ENCODE measurements at places on chromosomes 5 and 9.

- no peak for DNase-seq
These were observed 67.8 kb upstream of the SLC1A1 start for GRCh38 chr9:4422495-4422894.

- no peak for DNase-seq
These were observed 18.5 kb downstream of the OLFM1 start for GRCh38 chr9:135105938-135106491.

DNA sequence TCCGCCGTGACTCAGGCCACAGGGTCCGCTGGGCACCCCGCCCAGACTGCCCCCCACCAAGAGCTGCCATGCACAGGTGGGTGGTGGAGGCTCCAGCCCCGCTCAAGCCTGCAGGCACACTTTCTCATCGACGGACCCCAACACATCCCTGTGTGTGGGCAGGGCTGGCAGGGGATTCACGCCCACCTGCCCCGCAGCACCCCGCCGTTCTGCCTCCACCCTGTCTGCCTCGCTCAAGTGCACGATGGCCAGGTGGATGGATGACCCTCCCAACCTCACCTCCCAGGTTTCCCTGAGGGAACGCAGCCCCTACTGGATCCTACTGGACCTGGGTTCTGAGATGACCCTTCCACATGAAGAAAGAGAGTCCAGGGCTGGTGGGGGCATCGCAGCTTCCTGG, 26.1 kb upstream of the FCN1 start:
- no peak for DNase-seq

- DNase-seq: peak; percentile 70
These were observed 211.9 kb upstream of the TRIM32 start for GRCh38 chr9:116475201-116475600.

GRCh38 chr5:129063483-129064113, 31.0 kb upstream of the ISOC1 start:
- no peak for DNase-seq

DNA sequence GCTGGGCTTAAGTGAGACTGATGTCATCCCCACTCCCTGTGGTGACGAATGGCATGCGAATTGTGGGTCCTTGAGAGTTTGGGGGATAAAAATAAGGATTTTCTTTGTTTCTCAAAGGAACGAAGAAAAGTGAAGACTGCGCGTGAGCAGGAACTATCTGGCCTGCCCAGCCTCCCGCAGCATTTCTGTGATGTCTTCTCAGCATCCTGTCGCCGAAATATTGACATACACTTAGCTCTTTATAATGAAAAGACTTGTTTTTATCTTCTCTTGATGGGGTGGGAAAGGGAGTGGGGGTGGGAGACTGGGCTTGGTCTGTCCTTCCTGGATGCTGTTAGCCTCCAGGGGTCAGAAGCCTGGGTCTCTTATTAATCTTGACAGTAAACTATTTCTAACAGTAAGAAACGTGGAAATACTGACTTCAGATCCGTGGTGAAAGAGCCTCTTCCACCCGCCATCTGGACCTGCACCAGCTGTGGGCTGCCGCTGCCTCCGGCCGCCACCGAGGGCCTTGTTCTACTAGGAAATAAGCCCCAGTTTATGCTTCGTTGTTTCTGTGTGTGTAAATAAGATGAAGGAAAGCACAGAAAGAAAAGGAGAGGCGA, 239.6 kb downstream of the FANCC start:
- peak; percentile 38 for DNase-seq

- no peak for DNase-seq
These were observed 259.1 kb downstream of the SH3GL2 start for GRCh38 chr9:17837965-17838364.

DNA sequence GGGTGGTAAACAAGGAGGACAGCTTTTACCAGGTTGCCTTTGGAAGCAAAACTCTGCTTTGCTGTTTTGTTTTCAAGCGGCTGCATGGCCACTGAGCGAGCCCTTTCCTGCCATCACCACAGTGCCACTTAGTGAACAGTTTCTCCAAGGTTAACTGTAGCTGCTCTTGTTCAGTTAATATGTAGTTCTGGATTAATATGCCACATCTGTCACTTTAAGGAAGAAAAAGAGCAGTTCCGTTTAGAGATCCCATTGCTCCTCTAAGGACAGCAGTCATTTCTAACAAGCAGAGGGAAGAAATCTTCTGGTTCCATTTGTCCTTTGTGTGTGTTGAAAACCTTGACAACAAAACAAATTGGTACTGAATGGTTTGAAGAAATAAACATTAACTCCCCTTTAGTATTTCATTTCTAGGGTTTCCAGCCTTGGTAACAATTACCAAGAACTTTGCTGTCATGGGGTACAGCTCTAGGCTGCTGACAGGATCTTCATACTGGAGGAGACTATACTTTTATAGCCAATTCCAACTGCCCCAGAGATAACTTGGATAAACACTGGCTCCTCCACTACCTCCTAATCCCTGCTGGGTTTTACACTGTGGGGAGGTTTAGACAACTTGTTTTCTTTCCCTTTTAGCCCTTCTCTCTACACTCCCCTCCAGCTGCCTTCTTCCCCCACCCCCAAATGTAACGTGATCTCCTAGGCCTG, 10.3 kb upstream of the ABL1 start:
- peak; percentile 84 for DNase-seq

GRCh38 chr9:130962418-130963316, 23.6 kb upstream of the FIBCD1 start:
- DNase-seq: peak; percentile 79

DNA sequence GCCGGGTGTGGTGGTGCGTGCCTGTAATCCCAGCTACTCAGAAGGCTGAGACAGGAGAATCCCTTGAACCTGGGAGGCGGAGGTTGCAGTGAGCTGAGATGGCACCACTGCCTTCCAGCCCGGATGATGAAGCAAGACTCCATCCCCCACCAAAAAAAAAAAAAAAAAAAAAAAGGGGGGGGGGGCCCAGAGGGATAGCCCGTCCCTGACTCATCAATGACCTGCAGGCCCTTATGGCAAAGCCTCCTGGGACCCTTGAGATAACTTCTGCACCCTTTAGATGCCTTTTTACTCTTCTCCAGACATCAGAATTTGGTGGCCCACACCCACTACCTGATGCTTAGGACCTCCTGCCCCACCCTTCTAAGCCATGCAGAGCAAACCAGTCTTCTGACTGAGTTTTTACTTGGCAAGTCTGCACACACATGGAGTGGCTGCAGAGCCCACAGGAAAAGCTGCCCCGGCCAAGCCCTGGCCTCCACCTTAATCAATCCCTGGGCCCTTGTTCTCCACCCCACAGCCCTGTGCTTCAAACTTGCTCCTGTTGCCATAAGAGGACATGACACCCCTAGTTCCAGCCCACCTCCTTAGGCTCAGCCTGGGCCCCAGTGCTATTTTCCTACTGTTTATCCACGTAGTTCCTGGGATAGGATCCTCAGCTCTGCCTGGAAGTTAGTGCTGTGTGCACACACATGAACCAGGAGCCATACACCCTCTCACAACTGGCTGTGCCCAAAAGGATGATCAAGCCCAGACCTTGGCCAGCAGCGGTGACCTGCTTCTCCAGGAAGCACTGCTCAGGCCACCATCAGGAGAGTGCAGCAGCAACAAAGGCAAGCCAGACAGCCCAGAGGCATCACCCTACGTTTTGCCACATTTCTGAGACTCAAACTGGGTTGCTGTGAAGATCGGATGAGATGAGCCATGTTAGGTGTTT, 5.1 kb downstream of the MGAT1 start:
- no peak for DNase-seq

DNA sequence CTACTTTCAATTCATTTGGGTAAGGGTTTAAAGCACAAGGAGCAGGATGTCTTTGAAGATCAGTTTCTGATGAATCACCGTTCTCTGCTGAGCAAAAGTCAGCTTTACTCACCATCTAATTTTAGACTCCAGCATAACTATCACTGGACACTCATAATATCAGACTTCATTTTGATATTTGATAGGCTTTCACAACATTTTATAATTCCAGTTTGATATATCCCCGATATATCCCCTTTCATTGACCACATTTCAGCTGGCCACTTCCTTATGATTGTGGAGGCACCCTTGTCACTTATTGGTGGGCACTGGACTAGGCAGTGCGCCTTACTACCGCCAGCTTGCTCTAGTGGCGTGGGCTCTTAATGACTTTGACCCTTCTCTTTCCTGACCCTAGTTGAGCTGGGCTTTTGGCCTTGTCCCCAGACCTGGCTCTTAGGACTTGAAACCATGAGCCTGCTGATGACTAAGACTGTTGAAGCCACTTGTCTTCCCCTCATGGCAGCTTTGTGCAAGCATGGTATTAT, 46.8 kb downstream of the CYSTM1 start:
- no peak for DNase-seq

- DNase-seq: no peak
These were observed 2.9 kb downstream of the UNC13B start for GRCh38 chr9:35164711-35165110.

DNA sequence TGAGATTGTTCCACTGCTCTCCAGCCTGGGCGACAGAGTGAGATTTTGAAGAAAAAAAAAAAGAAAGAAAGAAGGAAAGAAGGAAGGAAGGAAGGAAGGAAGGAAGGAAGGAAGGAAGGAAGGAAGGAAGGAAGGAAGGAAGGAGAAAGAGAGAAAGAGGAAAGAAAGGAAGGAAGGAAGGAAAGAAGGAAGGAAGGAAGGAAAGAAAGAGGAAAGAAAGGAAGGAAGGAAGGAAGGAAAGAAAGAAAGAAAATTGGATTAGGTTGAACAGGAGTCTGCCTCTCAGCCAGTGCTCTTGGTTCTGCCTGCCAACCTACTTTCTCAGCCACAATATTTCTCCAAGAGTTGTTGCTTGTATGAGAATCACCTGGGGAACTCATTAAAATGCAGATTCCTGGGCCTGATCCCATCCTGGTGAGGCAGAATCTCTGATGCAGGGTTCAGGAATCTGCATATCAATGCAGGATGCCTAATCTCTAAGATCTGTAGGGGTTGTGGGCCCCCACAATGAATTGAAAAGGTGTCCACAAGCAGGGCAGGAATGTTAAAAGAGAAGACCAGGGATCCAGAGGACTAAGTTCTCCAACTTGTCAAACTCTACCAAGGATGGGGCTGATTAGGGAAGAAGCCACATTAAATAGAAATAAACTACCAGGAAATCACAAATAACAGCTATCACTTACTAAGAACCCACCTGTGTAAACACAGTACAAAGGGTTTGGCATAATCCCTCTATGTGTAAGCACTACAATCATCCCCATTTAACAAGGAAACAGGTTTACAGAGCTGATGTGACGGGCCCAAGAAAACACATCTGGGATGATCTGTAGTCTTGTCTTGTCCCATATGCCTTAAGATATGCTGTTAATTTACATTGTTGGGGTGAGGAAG, 23.4 kb upstream of the GALNT10 start:
- DNase-seq: peak; percentile 42

DNA sequence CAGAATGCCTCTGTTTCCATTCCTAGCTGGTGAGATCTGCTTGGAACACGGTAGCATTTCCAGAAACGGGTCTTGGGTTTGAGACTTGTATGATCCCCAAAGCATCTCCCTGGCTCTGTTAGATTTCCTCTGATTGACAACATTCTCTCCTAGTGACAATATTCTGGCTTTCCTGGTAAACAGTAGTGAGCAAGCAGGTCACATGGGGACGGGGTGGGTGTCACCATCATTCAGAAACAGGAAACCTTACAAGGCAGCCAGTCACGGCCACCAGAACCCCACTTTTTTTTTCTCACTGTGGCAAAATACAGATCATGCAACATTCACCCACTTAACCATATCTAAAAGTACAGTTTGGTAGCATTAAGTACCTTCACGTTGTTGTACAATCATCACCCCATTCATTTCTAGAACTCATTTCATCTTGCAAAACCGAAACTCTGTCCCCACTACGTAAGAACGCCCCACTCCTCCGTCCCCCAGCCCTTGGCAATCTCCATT, 90.1 kb upstream of the LMX1B start:
- no peak for DNase-seq

- no peak for DNase-seq
These were observed 30.4 kb upstream of the FABP6 start for GRCh38 chr5:160198841-160199409.

Data from islet precursor cell (in vitro differentiated cells).